ENCODE measurements at places on chromosomes 11 and 22.

- DNase-seq = no peak
- no peaks in the 10 kb centered on the region for H3K4me1 ChIP-seq
- H3K36me3 ChIP-seq = no peaks in the 10 kb centered on the region
- no peak overlapping the region for H3K4me3 ChIP-seq
- no peaks in the 10 kb centered on the region for H3K27me3 ChIP-seq
- no peak overlapping the region for H3K27ac ChIP-seq
These were observed 380.6 kb downstream of the CTTN start for GRCh38 chr11:70778883-70779282.

DNA sequence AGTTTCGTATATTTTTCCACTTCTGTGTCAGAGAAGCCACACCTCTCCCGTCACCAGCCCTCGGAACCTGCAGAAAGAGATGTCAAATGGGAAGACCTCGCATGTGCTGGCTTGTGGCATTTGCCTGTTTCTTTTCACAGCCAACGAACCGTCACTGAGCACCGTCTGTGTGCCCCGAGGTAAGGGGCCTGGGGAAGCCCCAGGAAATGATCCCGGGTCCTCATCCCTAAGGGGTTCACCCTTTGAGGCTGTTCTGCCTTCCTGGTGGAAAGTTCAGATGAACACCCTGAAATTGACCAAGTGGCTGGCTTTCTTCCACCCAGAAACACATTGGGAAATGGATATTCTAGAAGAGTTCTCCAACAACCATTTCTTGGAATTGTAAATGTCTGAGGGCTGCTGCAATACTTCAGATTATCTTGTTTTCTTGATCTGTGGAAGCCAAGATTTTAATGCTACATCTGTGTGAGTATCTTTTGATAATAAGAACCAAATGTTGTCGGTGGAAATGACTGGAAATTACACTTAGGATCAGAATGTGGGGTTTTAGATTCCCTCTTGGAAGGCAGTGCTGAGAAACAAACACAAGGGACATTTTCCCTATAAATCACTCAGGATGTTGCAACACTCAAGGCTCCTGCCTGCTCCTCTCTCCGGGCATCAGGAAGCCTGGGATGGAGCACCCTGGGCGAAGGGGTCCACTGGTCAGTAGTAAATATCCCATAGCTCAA, 37.6 kb downstream of the RIBC2 start:
- DNase-seq = peak; percentile 65
- no peaks in the 10 kb centered on the region for H3K27me3 ChIP-seq
- H3K4me1 ChIP-seq = peaks cover 19% of the 10 kb centered on the region
- peak overlapping the region; percentile 84 for H3K27ac ChIP-seq
- no peaks in the 10 kb centered on the region for H3K36me3 ChIP-seq

DNA sequence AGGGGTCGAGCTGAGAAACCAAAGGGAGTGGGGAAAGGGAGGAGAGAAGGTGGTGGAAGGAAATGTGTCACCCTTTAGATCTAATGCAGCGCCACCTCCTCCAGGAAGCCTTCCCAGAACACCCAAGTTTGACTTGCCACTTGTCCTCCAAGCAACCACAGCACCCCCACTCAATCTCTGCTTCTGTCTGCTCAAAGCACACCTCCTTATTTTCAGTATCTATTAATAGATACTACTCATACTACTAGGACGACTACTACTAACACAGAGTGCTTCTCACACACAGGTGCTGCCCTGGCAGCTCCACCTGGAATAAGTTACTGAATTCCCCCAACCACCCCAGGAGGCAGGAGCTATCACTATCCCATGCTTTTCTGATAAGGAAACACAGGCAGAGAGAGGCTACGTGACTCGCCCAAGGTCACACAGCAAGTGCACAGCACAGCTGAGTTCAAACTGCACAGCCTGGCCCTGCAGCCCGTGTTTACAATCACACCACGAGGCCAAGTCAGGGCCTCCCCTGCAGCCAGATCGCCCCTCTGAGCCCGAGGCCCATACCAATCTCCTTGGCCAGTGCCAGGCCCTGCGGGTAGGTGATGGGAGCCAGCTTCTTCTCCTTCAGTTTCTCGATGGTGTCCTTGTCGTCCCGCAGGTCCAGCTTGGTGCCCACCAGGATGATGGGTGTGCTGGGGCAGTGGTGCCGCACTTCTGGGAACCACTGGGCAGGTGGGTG, 13.2 kb downstream of the RAC2 start:
- no peaks in the 10 kb centered on the region for H3K4me1 ChIP-seq
- H3K27ac ChIP-seq = no peak overlapping the region
- DNase-seq = no peak

DNA sequence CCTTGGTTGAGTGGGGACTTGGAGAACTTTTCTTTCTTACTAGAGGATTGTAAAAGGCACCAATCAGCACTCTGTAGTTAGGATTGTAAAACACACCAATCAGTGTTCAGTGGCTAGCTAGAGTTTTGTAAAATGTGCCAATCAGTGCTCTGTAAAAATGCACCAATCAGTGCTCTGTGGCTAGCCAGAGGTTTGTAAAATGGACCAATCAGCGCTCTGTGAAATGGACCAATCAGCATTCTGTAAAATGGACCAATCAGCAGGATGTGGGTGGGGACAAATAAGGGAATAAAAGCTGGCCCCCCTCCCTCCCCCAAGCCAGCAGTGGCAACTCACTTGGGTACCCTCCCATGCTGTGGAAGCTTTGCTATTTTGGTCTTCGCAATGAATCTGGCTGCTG, 5.5 kb upstream of the DRG1 start:
- no peak for DNase-seq
- no peaks in the 10 kb centered on the region for H3K27me3 ChIP-seq
- H3K4me3 ChIP-seq = no peak overlapping the region
- H3K4me1 ChIP-seq = no peaks in the 10 kb centered on the region

- H3K27ac ChIP-seq = no peak overlapping the region
- H3K27me3 ChIP-seq = no peaks in the 10 kb centered on the region
These were observed 84.4 kb downstream of the PRR5L start for GRCh38 chr11:36380296-36381014.

- DNase-seq = peak; percentile 26
- no peak overlapping the region for H3K4me3 ChIP-seq
- no peaks in the 10 kb centered on the region for H3K27me3 ChIP-seq
- H3K27ac ChIP-seq = no peak overlapping the region
- no peaks in the 10 kb centered on the region for H3K4me1 ChIP-seq
- no peaks in the 10 kb centered on the region for H3K36me3 ChIP-seq
These were observed 190.0 kb downstream of the PGR start for GRCh38 chr11:100939571-100939970.

DNA sequence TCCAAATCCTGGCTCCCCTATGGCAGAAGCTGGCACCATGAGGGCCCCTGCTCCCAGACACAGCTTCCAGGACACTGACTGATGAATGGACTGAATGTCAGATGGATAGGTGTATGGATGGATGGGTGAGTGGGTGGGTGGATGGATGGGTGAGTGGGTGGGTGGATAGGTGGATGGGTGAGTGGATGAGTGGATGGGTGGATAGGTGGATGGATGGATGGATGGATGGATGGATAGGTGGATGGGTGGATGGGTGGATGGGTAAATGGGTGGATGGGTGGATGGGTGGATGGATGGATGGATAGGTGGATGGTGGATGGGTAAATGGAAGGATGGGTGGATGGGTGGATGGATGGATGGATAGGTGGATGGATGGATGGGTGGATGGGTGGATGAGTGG, 4.3 kb downstream of the FGF3 start:
- no peak overlapping the region for H3K27ac ChIP-seq
- no peak overlapping the region for H3K4me3 ChIP-seq
- no peaks in the 10 kb centered on the region for H3K36me3 ChIP-seq
- no peaks in the 10 kb centered on the region for H3K4me1 ChIP-seq
- DNase-seq = no peak

- no peaks in the 10 kb centered on the region for H3K4me1 ChIP-seq
- H3K36me3 ChIP-seq = no peaks in the 10 kb centered on the region
- H3K4me3 ChIP-seq = no peak overlapping the region
- no peak overlapping the region for H3K27ac ChIP-seq
These were observed 237.3 kb downstream of the ST3GAL4 start for GRCh38 chr11:126592496-126593410.

- peaks cover 6% of the 10 kb centered on the region for H3K4me1 ChIP-seq
- peak within 1 kb of the TSS; percentile 75 for H3K4me3 ChIP-seq
- peak; percentile 88 for DNase-seq
- H3K36me3 ChIP-seq = no peaks in the 10 kb centered on the region
- peak within 1 kb of the TSS; percentile 89 for H3K27ac ChIP-seq
These were observed at the start of gene AP2A2 for GRCh38 chr11:925496-926301. Gene AP2A2 (plus strand): TSS chr11:925870. CDS start chr11:926022, 152 bp downstream.

- H3K4me1 ChIP-seq = no peaks in the 10 kb centered on the region
- H3K36me3 ChIP-seq = no peaks in the 10 kb centered on the region
- no peak overlapping the region for H3K27ac ChIP-seq
- no peak for DNase-seq
These were observed 12.2 kb downstream of the ARAP1 start for GRCh38 chr11:72740060-72740424.

DNA sequence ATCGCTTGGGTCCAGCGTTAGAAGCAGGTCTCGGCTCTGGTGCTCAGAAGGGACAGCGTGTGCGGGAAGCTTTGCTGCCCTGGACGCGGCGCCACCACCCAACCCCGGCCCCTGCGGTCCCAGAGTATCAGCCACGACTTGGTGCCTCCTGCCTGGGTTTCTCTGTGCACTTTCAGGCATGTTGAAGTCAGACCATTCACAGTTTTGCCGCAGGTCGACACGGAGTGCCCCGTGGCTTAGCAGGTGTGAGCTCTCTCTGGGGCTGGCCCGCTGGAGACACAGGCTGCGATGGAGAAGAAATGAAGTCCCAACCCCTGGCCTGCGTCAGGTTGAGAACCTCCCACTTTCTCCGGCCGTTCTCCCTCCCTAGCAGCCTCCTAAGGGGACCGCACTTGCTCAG, 494.5 kb downstream of the BRD1 start:
- no peak for DNase-seq
- no peaks in the 10 kb centered on the region for H3K27me3 ChIP-seq
- no peak overlapping the region for H3K27ac ChIP-seq
- no peak overlapping the region for H3K4me3 ChIP-seq

GRCh38 chr11:66749091-66749490, 20.1 kb upstream of the SPTBN2 start:
- H3K4me1 ChIP-seq = peaks cover 6% of the 10 kb centered on the region
- DNase-seq = no peak
- no peaks in the 10 kb centered on the region for H3K27me3 ChIP-seq
- H3K36me3 ChIP-seq = no peaks in the 10 kb centered on the region

GRCh38 chr11:70505761-70506657, 107.7 kb downstream of the CTTN start:
- DNase-seq = no peak
- no peaks in the 10 kb centered on the region for H3K36me3 ChIP-seq
- H3K27me3 ChIP-seq = no peaks in the 10 kb centered on the region
- H3K27ac ChIP-seq = no peak overlapping the region
- H3K4me1 ChIP-seq = no peaks in the 10 kb centered on the region

- no peaks in the 10 kb centered on the region for H3K36me3 ChIP-seq
- DNase-seq = no peak
- H3K4me1 ChIP-seq = no peaks in the 10 kb centered on the region
- no peaks in the 10 kb centered on the region for H3K27me3 ChIP-seq
These were observed 153.3 kb downstream of the EFCAB6 start for GRCh38 chr22:43658823-43659222.

GRCh38 chr11:68194675-68195294, 18.3 kb downstream of the KMT5B start:
- no peak for DNase-seq
- no peak overlapping the region for H3K27ac ChIP-seq
- H3K27me3 ChIP-seq = no peaks in the 10 kb centered on the region
- H3K36me3 ChIP-seq = no peaks in the 10 kb centered on the region

GRCh38 chr22:46626911-46627805, 7.0 kb downstream of the GRAMD4 start:
- DNase-seq = no peak
- H3K27me3 ChIP-seq = no peaks in the 10 kb centered on the region
- H3K4me3 ChIP-seq = no peak overlapping the region
- H3K36me3 ChIP-seq = no peaks in the 10 kb centered on the region

DNA sequence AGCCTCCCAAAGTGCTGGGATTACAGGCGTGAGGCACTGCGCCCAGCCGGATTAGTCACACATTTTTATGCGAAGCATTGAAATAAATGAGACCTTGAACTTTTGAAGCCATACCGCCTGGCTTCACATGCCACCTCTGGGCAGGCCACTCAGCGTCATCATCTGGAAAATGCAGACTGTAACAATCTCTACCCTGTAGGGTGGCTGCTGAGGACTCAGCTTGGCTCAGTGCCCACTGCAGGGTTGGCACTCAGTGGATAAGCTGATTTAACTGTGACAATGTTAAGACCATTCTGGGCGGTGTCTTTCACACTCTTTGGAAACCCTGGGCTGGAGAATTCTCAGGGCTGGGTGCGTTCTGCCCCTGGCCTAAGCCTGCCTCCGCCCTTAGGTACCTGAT, 8.5 kb downstream of the SH3BP1 start:
- DNase-seq = no peak
- H3K27ac ChIP-seq = no peak overlapping the region
- H3K36me3 ChIP-seq = no peaks in the 10 kb centered on the region
- no peak overlapping the region for H3K4me3 ChIP-seq
- no peaks in the 10 kb centered on the region for H3K27me3 ChIP-seq

GRCh38 chr11:132088551-132088950, 718.1 kb downstream of the NTM start:
- no peaks in the 10 kb centered on the region for H3K27me3 ChIP-seq
- no peak for DNase-seq
- H3K4me3 ChIP-seq = no peak overlapping the region

DNA sequence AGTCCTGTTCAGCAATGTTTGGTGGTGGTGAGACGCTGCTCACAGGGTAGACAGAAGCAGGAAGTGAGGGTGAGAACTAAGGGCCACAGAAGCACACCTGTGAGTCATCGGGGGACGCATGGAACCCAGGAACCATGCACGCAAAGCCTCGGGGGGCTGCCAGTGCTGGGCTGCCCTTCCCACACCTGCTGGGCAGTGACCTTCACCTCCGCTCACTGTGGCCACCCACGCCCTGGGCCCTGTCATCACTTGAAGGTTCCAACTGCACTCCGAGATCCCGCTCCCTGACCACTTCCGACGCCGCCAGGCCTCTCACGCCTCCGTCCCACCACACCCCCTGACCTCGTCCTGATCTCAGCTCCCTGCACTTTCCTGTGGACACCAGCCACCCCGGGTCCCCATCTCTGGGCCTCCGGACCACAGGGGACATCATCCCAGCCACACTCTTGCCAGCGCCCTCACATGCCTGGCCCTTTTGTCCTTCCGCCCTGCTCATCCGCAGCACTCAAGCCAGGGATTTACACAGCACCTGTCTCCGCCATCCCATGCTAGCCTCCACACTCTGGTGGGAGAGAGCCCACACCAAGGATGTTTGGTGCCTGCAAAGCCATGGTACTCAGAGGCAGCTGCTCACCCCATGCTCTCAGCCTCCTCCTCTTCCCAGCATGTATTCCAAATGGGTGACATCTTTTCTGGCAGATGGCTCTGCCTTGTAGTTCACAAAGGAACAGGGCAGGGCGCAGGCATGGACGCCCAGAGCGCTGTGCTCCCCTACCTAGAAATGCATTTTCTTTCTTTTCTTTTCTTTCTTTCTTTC, 23.1 kb upstream of the ATXN10 start:
- DNase-seq = no peak
- H3K4me1 ChIP-seq = no peaks in the 10 kb centered on the region
- H3K36me3 ChIP-seq = no peaks in the 10 kb centered on the region
- H3K27ac ChIP-seq = no peak overlapping the region
- no peaks in the 10 kb centered on the region for H3K27me3 ChIP-seq
- no peak overlapping the region for H3K4me3 ChIP-seq

- no peaks in the 10 kb centered on the region for H3K27me3 ChIP-seq
- H3K27ac ChIP-seq = no peak overlapping the region
- no peaks in the 10 kb centered on the region for H3K36me3 ChIP-seq
- H3K4me3 ChIP-seq = no peak overlapping the region
- no peak for DNase-seq
These were observed 25.5 kb downstream of the FAM118A start for GRCh38 chr22:45335021-45335818.
